ENCODE measurements at places on chromosomes 1 and 21.

DNA sequence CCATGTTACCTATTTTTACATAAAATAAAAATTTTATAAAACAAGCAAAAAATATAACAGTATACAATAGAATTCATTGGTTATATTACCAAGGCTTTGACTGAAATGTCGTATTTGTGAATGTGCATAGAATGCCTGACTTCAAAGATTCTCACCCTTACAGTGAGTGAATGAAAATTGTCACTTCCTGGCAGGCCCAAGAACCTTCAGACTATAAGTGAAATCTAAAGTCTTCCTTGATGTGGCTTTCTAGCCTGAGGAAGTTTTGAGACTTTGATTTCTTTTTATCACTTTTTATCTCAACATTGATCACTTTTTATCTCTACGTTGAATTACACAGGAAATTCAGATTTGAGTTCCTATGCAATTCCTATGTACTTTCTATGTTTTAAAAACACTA is 104.7 kb upstream of the KIAA0040 start:
- DNase-seq: no peak

DNA sequence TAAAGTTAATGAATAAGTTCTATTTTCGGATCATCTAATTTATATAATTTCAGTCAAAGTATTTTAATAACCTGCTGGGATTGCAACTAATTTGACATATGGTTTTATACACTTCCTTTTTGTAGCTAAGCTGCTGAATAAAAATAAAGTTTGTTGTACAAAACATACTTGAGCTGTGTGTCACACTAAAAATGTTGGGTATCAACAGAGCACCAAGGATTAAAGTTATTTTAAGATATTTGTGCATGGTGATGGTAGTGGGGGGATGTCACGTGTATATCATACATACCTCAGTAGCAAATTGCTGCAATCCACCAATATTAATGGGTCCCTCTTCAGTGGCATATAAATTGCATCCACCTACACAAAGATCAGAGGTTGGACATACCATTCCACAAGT is 199.6 kb downstream of the DPYD start:
- no peak for DNase-seq

GRCh38 chr1:235925016-235925415 is 58.3 kb upstream of the LYST start:
- no peak for DNase-seq

GRCh38 chr1:17163789-17164666 is 40.9 kb upstream of the PADI1 start:
- DNase-seq: no peak

- DNase-seq: no peak
Observed at GRCh38 chr1:220001095-220001501, 45.2 kb downstream of the EPRS1 start.

- DNase-seq: no peak
Observed at GRCh38 chr1:184513966-184514365, 127.1 kb downstream of the C1orf21 start.

DNA sequence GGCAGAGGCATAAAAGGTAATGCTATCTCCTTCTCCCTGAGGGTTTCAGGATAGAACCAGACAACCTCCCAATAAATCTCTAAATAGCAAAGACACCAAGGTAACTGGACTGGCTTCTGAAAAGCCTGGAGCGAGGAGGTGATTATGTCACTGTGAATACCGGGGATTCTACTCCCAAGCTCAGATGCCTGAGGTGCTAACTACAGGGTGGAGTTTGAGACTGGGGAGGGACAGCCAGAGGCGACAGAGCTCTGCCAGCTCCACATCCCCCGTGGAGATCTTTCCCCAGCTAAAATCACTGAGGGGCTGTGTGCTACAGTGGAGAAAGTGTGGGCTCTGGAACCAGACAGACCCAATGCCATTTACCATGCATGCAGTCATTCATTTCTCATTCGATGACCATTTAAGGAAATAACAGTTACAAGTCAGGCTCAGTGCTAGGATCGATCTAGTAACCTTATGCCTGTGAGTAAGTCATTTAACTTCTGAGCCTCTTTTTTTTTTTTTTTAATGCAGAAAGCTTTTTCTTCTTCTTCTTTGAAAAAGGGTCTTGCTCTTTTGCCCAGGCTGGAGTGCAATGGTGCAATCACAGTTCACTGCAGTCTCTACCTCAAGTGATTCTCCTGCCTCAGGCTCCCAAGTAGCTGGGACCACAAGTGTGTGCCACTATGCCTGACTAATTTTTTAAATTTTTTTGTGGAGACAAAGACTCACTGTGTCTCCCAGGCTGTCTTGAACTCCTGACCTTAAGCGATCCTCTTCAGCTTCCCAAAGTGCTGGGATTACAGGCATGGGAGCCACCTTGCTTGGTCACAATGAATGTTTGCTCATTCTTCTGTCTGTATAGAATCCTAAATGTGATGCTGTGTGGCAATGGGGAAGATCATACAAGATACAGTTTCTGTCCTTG is 8.1 kb upstream of the SLC45A3 start:
- no peak for DNase-seq

- no peak for DNase-seq
Observed at GRCh38 chr1:49854741-49855140, 169.0 kb downstream of the AGBL4 start.

GRCh38 chr1:30515755-30516484 is 207.5 kb downstream of the MATN1 start:
- no peak for DNase-seq

GRCh38 chr1:27959792-27960603 is at the start of gene XKR8:
TSS of gene XKR8 (plus strand) at chr1:27959973. CDS start at chr1:27960070, 97 bp downstream.
- DNase-seq: peak; percentile 58
